Mesendoderm (in vitro differentiated cells): ENCODE measurements at places on chromosomes 6 and 20.

DNA sequence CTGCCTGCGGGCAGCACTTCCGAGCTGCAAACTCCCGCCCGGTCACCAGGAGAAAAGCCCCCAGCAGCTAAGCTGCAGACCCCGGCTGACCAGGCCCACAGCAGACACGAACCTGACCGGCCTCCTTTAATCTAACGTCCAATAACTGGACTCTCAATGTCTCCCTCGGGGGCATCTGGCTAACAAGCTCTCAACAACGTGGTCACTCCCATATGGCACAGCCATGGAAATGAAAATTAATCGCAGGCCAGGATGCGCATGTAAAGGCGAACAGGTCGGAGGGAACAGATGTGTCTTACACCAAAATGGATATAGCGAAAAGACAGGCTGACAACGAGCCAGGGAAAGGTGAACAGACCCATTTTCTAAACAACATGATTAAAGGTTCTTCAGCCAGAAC, 44.4 kb upstream of the SMOC2 start:
- no peak for DNase-seq

DNA sequence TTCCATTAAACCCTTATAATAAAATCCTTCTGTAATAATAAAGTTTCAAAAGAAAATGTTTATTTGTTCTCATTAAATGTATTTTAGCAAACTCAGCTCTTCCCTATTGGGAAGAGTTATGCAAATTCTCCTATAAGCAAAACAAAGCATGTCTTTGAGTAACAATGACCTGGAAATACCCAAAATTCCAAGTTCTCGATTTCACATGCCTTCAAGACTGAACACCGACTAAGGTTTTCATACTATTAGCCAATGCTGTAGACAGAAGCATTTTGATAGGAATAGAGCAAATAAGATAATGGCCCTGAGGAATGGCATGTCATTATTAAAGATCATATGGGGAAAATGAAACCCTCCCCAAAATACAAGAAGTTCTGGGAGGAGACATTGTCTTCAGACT, 3.8 kb downstream of the IL17A start:
- no peak for DNase-seq

DNA sequence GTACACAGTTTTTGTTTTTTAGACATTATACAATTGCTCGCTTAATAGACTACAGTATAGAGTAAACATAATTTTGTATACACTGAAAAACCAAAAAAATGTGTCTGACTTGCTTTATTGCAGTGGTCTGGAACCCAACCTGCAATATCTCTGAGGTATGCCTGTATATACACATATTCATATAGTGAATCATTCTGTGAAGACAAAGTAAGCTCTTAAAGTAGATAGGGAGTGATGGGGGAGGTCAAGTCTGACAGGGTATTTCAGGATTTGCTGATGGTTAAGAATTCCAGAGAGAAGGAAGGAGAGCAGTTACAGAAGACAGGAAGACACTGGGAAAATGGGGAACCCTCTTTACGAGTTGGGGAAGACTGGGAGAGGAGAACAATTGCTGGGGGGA, 417.9 kb downstream of the CD109 start:
- DNase-seq = no peak

DNA sequence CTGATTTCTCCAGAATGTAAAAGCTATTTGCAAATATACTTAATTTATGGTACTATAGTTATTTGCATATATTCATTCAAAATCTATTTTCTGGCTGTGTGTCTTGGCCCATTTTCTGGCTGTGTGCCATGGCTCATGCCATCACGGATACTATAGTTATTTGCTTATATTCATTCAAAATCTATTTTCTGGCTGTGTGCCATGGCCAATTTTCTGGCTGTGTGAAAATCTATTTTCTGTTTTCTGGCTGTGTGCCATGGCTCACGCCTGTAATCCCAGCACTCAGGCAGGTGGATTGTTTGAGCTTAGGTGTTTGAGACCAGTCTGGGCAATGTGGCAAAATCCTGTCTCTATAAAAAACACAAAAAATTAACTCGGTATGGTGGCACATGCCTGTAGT, 28.9 kb upstream of the RIPK1 start:
- no peak for DNase-seq

DNA sequence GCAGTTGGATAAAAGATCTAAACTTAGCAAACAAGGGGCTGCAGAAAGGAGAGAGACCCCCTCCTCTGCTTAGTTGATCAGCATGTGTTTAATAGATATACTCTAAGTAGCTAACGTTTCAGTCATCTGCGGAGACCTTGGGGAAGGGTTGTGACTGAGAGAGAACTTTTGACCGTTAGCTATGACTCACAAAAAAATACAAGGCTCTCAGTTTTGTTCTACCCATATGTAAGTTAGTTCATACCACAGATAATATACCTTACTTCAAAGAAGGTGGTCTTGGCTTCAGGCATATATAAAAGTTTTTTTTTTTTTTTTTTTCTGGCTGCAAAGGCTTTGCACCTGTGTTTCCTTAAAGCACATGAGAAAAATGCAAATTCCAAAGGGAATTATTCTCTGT, 258.9 kb downstream of the GJA1 start:
- DNase-seq = no peak

GRCh38 chr6:126182650-126183311, 157.1 kb upstream of the CENPW start:
- no peak for DNase-seq

- DNase-seq = no peak
These were observed 57.8 kb upstream of the NKAIN2 start for GRCh38 chr6:123745895-123746294.
